Psoas muscle (tissue), 8 donors: ENCODE measurements at places on chromosomes 13 and 19. TPM values are rescaled to one million over a fixed set of nuclear protein-coding genes. Genes with fewer than 3 reads are reported as not detected.

The ZNF208 gene
- 0.76 TPM for total RNA-seq

The ZNF560 gene
- 0.48 TPM for total RNA-seq

The IGLON5 gene
- total RNA-seq = not detected

The MTMR6 gene
- 15.5 TPM for total RNA-seq

The HSD17B14 gene
- 0.61 TPM for total RNA-seq

The IFNL1 gene
- not detected for total RNA-seq

- no peaks in the 10 kb centered on the region for H3K36me3 ChIP-seq
- no peak overlapping the region for H3K27ac ChIP-seq
- H3K4me1 ChIP-seq = no peaks in the 10 kb centered on the region
- no peak overlapping the region for H3K4me3 ChIP-seq
Observed at GRCh38 chr13:108508263-108508662, 121.1 kb upstream of the MYO16 start.

GRCh38 chr19:55355213-55355821 lies 798 bp upstream of the COX6B2 start:
- no peaks in the 10 kb centered on the region for H3K27me3 ChIP-seq
- H3K4me3 ChIP-seq = no peak overlapping the region
- no peaks in the 10 kb centered on the region for H3K36me3 ChIP-seq
- no peak overlapping the region for H3K27ac ChIP-seq
- no peak for DNase-seq

DNA sequence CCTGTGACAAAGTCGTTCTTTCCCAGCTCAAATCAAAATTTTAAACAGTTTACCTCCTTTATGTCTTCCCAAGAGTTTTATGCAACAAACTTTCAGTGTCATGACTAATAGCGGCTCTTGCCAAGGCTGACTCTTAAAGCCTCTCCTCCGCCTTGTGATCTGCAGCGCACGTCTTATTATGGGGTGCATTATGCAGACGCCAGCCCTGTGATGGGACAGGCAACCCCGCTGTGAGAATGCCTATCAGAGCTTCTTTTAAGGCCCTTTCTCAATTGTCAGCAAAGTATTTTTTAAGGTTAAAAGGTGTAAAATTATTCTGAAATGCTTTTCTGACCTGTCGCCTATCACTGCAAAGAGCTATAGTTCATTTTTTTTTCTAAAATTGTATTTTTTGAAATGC lies 152.8 kb downstream of the SOX1 start:
- H3K4me3 ChIP-seq = no peak overlapping the region
- no peaks in the 10 kb centered on the region for H3K36me3 ChIP-seq
- H3K27me3 ChIP-seq = no peaks in the 10 kb centered on the region
- no peak overlapping the region for H3K27ac ChIP-seq
- no peaks in the 10 kb centered on the region for H3K4me1 ChIP-seq

DNA sequence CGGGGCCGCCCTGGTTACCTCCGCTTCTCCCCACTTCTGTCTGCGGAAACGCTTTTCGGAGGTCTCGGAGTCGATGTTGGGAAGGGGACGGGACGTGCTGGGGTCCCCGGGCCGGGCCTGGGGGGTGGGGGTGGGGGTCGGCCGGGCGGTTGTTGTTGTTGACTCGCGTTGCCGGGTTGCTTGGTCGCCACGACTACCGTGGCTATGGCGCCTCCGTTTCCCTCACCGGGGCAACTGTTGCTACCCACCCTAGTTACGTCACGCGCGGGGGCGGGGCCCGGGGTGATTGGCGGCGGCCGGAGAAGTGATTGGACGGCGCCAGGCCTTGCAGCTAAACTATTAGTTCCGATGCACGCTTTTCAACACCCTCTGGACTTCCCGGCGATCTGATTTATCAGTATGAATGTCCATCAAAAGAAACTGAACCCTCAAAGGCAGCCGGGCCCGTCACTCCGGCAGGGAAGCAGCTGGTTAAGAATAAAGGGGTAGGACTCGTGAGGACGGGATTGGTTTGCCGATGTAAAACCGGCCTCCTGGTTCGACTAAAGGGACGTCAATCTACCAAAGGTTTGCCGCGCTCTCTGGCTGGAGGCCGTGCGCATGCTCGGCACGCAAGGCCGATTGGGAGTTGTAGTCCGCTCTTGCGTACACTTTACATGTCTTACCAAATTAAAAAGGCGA lies at the start of gene RFX1:
RFX1 (minus strand) TSS at position 236 of the 681 bp plus-strand sequence. CDS start 12,477 bp downstream, outside the sequence.
- peak within 1 kb of the TSS; percentile 91 for H3K4me3 ChIP-seq
- peak; percentile 100 for DNase-seq
- H3K36me3 ChIP-seq = no peaks in the 10 kb centered on the region
- H3K27ac ChIP-seq = peak within 1 kb of the TSS; percentile 98
- H3K27me3 ChIP-seq = no peaks in the 10 kb centered on the region
- H3K4me1 ChIP-seq = peaks cover 38% of the 10 kb centered on the region

GRCh38 chr13:22655106-22655852 lies 525.5 kb upstream of the SGCG start:
- no peaks in the 10 kb centered on the region for H3K4me1 ChIP-seq
- no peaks in the 10 kb centered on the region for H3K36me3 ChIP-seq
- no peak for DNase-seq
- H3K27ac ChIP-seq = no peak overlapping the region
- no peaks in the 10 kb centered on the region for H3K27me3 ChIP-seq
- H3K4me3 ChIP-seq = no peak overlapping the region

DNA sequence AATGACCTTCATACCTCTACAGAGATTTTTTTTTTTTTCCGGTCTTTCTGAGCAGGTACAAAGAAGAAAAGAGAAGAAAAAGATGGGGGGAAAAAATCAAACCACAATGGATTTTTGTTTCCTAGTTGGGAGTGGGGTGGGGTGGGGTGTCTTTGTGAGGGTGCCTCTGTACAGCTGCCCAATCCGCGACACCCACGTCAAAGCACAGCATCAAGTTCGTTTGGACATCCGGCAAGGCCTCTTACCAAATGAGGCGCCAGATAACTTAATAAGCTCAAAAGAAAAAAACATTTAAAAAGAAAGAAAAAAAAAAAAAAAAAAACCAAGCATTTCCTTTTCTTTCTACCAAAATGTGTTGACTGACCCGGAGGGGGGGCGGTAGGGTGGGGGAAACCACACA lies 70.3 kb upstream of the NFIC start:
- no peak overlapping the region for H3K4me3 ChIP-seq
- no peaks in the 10 kb centered on the region for H3K36me3 ChIP-seq
- no peak overlapping the region for H3K27ac ChIP-seq
- H3K27me3 ChIP-seq = peaks cover 3% of the 10 kb centered on the region
- no peak for DNase-seq

DNA sequence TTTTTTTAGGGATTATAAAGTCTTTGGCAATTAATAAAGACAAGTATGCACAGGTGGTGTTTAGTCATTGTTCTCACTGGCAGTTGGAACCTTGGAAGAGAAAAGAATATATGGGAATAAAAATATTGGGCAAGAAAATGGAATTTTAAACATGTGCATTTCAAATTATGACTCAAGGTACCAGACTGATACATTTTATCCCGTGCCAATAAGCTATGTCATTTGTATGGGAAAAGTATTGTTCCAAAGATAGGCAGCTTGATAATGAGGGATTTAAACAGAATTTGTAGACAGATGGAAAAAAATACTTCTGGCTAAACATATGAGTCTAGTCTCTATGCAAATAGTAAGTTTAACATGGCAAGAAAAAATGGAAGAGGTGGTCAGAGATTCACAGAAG lies 169.5 kb upstream of the UFM1 start:
- no peak overlapping the region for H3K4me3 ChIP-seq
- no peak for DNase-seq
- no peaks in the 10 kb centered on the region for H3K36me3 ChIP-seq
- no peaks in the 10 kb centered on the region for H3K4me1 ChIP-seq

DNA sequence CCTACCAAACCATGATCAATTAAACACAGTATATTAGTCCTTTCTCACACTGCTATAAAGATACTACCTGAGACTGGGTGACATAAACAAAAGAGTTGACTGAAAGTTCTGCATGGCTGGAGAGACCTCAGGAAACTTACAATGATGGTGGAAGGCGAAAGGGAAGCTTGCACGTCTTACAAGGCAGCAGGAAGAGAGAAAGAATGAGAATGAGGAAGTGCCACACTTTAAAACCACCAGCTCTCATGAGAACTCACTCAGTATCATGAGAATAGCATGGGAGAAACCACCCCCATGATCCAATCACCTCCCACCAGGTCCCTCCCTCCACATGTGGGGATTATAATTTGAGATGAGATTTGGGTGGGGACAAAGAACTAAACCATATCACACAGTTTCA lies 324.9 kb upstream of the ZNF507 start:
- no peaks in the 10 kb centered on the region for H3K27me3 ChIP-seq
- H3K4me1 ChIP-seq = no peaks in the 10 kb centered on the region
- no peak overlapping the region for H3K4me3 ChIP-seq
- no peaks in the 10 kb centered on the region for H3K36me3 ChIP-seq
- H3K27ac ChIP-seq = no peak overlapping the region

- no peaks in the 10 kb centered on the region for H3K27me3 ChIP-seq
- H3K4me1 ChIP-seq = no peaks in the 10 kb centered on the region
- no peak for DNase-seq
- H3K4me3 ChIP-seq = no peak overlapping the region
- no peaks in the 10 kb centered on the region for H3K36me3 ChIP-seq
- no peak overlapping the region for H3K27ac ChIP-seq
Observed at GRCh38 chr13:90447034-90447733, 900.3 kb upstream of the MIR17HG start.

DNA sequence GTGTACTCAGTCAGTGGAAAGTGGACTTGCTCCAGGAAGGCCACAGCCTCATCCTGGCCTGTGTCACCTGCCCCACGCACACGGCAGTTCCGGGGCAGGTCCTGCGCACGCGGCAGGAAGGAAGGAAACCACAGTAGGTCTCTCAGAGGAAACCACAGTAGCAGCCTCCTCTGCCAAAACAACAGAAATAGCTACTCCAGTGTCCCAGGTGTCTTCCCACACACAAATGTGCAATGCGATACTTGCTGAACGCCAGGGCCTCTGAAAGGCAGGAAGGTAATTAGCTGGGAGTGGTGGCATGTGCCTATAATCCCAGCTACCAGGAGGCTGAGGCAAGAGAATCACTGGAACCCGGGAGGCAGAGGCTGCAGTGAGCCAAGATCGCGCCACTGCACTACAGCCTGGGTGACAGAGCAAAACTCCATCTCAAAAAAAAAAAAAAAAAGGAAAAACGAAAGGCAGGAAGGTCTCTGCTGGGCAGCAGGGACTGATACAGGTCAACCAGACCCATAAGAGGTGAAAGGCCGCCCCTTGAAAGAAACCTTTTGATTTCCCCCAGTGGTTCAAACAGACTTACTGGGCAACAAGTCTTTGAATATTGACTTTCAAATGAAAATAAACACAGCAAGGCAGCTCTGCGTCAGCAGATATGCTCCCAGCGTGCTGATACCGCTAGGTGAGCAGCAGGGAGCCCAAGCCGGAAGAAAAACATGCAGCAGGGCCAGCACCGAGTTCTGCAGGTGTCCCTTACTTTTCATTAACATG lies 49.5 kb downstream of the CRYL1 start:
- no peaks in the 10 kb centered on the region for H3K4me1 ChIP-seq
- no peak overlapping the region for H3K27ac ChIP-seq
- H3K4me3 ChIP-seq = no peak overlapping the region

- no peak for DNase-seq
- no peaks in the 10 kb centered on the region for H3K36me3 ChIP-seq
- H3K4me3 ChIP-seq = no peak overlapping the region
Observed at GRCh38 chr13:100917011-100917410, 242.4 kb upstream of the TMTC4 start.

DNA sequence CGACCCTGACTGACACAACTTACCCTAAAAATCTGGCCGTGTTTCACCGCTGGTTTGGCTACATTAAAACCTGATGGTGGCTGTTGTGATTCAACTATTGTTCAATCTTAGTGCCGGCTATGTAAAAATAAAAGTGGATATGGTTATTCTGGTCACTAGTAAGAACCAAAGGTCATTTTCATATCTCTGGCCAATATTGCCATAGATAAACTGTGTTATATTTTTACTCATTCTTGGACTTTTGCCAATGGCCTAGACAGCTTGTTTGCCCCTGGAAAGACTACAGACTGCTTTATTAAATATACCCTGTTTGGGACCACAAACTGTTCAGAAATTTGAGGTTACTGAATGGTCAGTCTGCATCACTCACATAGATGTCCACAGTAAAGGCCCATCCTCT lies 258.5 kb upstream of the KLHL1 start:
- H3K36me3 ChIP-seq = no peaks in the 10 kb centered on the region
- H3K27me3 ChIP-seq = no peaks in the 10 kb centered on the region
- H3K4me1 ChIP-seq = no peaks in the 10 kb centered on the region
- no peak overlapping the region for H3K27ac ChIP-seq

GRCh38 chr19:29640231-29640630 lies 25.0 kb upstream of the PLEKHF1 start:
- no peak overlapping the region for H3K27ac ChIP-seq
- no peaks in the 10 kb centered on the region for H3K36me3 ChIP-seq
- no peaks in the 10 kb centered on the region for H3K27me3 ChIP-seq
- H3K4me3 ChIP-seq = no peak overlapping the region
- no peaks in the 10 kb centered on the region for H3K4me1 ChIP-seq

- no peaks in the 10 kb centered on the region for H3K4me1 ChIP-seq
- no peak for DNase-seq
- H3K27ac ChIP-seq = no peak overlapping the region
Observed at GRCh38 chr19:7730286-7731217, 1.4 kb downstream of the CLEC4G start.

DNA sequence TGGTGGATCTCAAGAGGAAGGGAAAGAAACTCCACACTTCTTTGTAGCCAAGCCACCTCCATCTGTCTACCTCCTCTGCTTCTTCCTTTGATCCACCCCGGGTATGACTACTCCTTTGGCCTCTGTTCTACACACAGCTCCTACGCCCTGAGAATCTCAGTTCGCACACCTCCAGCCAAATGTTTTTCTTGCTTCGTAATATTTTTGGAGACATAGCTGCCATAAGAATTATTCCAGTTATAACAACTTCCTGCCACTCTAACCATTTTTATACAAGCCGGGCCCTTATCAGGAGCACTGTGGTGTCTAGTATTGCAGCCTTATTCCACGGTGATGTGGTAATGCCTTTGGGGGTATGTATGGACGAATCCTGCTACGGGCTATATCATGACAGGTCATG lies 126.7 kb downstream of the STARD13 start:
- no peak overlapping the region for H3K4me3 ChIP-seq
- H3K4me1 ChIP-seq = no peaks in the 10 kb centered on the region
- no peak for DNase-seq
- no peaks in the 10 kb centered on the region for H3K27me3 ChIP-seq
- H3K36me3 ChIP-seq = peaks cover 6% of the 10 kb centered on the region

DNA sequence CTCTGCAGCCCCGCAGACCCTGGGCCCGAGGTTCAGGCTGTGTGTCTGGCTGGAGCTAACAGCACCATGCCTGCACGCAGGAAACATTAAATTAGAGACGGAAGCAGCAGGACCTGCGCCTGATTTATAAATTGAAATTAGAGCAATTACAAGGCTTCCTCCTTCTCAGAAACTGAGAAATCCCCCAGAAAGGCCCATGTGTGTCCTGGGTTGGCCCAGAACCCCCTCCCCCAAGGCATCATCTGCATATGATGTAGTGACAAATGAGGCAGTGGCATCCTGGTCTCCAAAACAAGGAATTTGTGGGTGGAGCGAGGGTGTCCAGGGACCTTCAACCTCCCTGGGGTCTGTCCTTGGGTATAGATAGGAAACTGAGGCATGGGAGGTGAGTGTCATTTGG lies 27.2 kb upstream of the SEMA6B start:
- peaks cover 7% of the 10 kb centered on the region for H3K4me1 ChIP-seq
- no peak overlapping the region for H3K4me3 ChIP-seq
- no peak overlapping the region for H3K27ac ChIP-seq
- no peaks in the 10 kb centered on the region for H3K36me3 ChIP-seq
- peaks cover 60% of the 10 kb centered on the region for H3K27me3 ChIP-seq
